ENCODE measurements at places on chromosomes 11 and 22. TPM values are rescaled to one million over a fixed set of nuclear protein-coding genes. Genes with fewer than 3 reads are reported as not detected.
A peak's percentile ranks its signal among the peaks of the same experiment; 100 is the strongest.

DNA sequence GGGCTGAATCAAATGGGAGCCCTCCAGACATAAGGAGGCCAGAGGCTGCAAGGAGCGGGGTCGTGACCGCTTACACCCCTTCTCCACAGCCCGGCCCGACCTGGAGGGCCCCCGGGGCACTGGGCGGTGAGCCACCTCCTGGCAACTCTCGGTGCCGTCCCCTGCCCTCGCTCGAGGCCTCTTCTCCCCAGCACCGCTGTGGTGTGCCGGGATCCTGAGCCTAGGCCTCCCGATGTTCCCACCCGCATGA is 432 bp upstream of the GP1BB start:
- DNase-seq, result no peak
- H3K4me1 ChIP-seq, result no peaks in the 10 kb centered on the region
- H3K4me3 ChIP-seq, result no peak overlapping the region
- H3K27ac ChIP-seq, result no peak overlapping the region

DNA sequence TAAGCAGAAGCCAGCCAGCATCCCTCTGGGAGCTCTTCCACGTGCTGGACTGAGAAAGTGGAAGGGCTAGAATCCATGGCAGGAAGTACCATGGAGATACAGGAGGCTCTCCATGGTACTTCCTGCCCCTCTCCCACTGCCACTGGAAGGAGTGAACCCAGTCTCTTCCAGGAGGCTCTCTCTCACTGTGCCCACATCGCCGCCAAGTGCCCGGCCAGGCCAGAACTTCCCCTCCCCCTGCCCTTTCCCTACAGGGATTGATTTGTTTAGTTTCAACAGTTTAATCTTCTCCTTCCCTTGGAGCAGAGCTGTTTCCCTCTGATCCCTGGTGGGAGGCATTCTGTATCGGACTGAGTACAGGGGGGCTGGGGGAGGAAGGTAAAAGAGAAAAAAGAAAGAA is 133.6 kb downstream of the DSCAML1 start:
- peaks cover 50% of the 10 kb centered on the region for H3K27me3 ChIP-seq
- DNase-seq, result no peak
- no peaks in the 10 kb centered on the region for H3K4me1 ChIP-seq
- no peak overlapping the region for H3K4me3 ChIP-seq
- H3K27ac ChIP-seq, result no peak overlapping the region
- no peaks in the 10 kb centered on the region for H3K36me3 ChIP-seq

DNA sequence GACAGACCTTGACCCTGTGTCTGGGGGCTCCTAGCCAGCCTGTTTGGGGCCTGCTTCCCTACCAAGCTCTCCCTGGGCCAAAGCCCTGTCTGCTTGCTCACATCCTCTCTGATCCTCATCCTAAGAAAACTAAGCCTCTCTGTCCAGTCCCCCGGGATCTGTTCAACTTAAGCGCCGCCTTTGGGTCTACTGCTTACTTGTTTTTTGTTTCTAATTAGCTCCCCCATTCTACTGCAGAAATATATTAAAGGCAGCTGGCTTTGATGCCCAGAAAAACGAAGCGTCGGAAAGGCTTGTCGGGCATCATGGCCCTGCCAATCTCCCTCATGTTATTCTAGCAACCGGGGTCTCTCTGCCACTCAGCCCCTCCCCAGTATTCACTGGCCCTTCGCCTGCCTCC is 3.4 kb downstream of the DSCAML1 start:
- H3K4me3 ChIP-seq, result no peak overlapping the region
- no peak overlapping the region for H3K27ac ChIP-seq
- H3K27me3 ChIP-seq, result peaks cover 36% of the 10 kb centered on the region
- no peaks in the 10 kb centered on the region for H3K36me3 ChIP-seq

- H3K27me3 ChIP-seq, result no peaks in the 10 kb centered on the region
- no peaks in the 10 kb centered on the region for H3K4me1 ChIP-seq
Measured at GRCh38 chr11:96798445-96798844, 408.6 kb downstream of the JRKL start.

DNA sequence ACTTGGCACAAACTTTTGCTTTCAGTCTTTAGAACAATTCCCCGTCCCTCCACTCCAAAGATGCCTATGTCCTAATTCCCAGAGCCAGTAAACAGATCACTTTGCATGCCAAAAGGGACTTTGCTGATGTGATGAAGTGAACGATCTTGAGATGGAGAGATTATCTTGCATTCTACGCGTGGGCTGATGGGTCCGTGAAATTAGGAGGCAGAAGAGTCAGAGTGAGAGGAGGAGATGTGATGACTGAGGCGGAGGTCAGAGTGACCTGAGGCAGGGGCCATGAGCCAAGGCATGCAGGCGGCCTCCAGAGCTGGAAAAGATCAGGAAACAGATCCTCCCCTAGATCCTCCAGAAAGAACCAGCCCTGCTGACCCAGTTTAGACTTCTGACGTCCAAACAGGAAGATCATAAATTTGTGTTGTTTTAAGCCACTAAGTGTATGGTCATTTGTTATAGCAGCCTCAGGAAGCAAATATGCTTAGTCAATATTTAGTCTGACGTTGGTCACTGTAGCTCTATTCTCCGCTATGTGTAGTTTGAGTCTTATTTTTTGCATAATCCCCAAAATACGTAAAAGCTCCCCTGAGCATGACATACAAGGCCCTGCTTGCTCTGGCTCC is 76.0 kb upstream of the TIMP3 start:
- peaks cover 14% of the 10 kb centered on the region for H3K36me3 ChIP-seq
- peak; percentile 18 for DNase-seq
- peaks cover 8% of the 10 kb centered on the region for H3K27me3 ChIP-seq
- no peak overlapping the region for H3K4me3 ChIP-seq
- no peak overlapping the region for H3K27ac ChIP-seq
- peaks cover 53% of the 10 kb centered on the region for H3K4me1 ChIP-seq

DNA sequence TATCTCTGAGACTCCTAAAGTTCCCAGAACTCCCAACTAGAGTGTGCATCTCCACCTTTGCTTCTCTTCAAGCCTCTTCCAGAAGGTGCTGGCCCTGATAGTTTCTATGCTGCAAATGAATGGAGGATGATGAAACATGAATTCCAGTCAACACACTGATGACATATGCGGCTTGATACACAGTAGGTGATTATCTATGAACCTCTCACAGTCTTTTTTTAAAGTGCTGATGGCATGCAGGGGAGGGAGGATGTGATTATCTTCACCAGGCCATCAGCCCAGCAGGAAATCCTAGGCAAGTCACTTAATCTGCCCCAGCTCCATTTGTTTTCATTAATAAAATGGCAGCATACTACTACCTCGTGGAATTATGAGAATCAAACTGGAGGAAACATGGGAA is 548.5 kb downstream of the SOX6 start:
- H3K4me1 ChIP-seq, result no peaks in the 10 kb centered on the region
- H3K36me3 ChIP-seq, result no peaks in the 10 kb centered on the region
- peaks cover 2% of the 10 kb centered on the region for H3K27me3 ChIP-seq
- H3K4me3 ChIP-seq, result no peak overlapping the region

Gene RASL10A
- total RNA-seq, result 0.35 TPM

DNA sequence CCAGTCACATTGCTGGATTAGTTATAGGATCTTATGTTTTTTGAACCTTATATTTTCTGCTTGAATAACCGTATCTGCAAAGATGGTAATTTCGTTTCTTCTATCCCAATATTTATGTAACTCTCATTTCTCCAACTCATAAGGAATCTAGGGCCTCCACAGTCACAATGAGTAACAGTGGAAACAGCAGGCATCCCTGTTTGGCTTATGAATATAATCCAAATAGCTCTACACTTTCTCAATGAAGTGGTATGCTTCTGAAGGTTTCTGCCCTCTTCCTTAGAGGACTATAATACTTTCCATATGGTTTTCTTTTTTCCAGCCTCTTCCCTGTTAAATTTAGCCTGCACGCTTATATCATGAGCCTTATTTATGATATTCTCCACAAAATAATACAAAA is 16.5 kb downstream of the ATP6V1E1 start:
- H3K4me1 ChIP-seq, result peaks cover 8% of the 10 kb centered on the region
- no peak for DNase-seq
- no peaks in the 10 kb centered on the region for H3K27me3 ChIP-seq
- H3K27ac ChIP-seq, result peak overlapping the region; percentile 69
- no peak overlapping the region for H3K4me3 ChIP-seq

DNA sequence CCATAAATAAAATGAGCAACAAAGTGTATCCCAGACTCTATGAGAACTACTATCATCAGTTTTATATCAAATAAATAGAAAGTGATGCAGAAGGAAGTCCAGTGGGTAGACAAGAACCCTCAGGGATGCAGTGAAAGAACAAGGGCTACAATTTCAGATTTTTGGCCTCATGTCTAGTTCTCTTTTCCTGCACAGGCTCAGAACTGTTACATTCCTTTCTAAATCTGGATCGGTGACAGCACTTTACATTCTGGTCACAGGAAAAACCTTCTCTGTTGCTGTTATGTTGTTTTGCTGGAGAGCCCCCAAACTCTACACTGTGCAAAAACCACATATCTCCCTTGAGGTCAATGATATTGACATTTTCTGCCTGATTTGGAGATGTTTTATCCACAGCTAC is 108.8 kb upstream of the ANO5 start:
- H3K27me3 ChIP-seq, result no peaks in the 10 kb centered on the region
- H3K4me1 ChIP-seq, result no peaks in the 10 kb centered on the region
- H3K27ac ChIP-seq, result no peak overlapping the region
- no peak overlapping the region for H3K4me3 ChIP-seq
- no peaks in the 10 kb centered on the region for H3K36me3 ChIP-seq
- no peak for DNase-seq

DNA sequence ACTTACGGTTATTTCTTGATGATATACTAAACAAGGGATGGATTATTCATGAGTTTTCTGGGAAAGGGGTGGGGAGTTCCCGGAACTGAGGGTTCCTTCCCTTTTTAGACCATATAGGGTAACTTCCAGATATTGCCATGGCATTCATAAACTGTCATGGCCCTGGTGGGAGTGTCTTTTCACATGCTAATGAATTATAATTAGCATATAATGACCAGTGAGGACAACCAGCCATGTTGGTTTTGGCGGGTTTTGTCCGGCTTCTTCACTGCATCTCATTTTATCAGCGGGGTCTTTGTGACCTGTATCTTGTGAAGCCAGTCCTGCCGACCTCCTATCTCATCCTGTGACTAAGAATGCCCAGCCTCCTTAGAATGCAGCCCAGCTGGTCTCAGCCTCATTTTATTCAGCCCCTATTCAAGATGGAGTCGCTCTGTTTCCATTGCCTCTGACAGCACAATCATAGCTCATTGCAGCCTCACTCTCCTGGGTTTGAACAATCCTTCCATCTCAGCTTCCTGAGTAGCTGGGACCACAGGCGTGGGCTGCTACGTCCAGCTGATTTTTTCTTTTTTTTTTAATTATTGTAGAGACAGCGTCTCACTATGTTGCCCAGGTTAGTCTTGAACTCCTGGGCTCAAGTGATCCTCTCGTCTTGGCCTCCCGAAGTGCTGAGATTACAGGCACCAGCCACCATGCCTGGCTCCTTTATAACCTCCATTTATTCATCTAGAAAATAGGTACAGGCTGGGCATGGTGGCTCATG is 52.6 kb upstream of the EMID1 start:
- DNase-seq, result no peak
- H3K4me3 ChIP-seq, result no peak overlapping the region
- H3K27ac ChIP-seq, result no peak overlapping the region
- H3K27me3 ChIP-seq, result peaks cover 41% of the 10 kb centered on the region
- no peaks in the 10 kb centered on the region for H3K36me3 ChIP-seq

DNA sequence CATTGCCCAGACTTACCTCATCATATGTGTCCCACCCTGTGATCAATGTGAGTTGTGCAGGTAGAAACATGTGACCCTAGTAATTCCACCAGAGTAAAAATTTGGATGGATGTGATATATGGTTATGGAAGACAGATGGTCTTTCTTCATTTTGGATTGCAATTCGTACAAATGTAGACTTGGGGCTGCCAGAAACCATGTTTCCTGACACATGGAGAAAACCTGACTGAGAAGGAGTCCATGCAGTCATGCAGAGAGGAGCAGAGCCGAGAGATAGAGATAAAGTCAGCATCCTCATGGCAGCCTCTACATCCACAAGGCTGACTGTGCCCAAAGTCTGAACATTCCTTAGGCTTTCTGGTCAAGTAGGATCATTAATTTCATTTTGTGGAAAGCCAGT is 678.1 kb upstream of the KIRREL3 start:
- no peak overlapping the region for H3K4me3 ChIP-seq
- H3K27me3 ChIP-seq, result peaks cover 8% of the 10 kb centered on the region
- H3K36me3 ChIP-seq, result no peaks in the 10 kb centered on the region
- no peak overlapping the region for H3K27ac ChIP-seq
- no peaks in the 10 kb centered on the region for H3K4me1 ChIP-seq

Gene PKP3
- 2.9 TPM for total RNA-seq

GRCh38 chr22:17479135-17479534 is 84.2 kb upstream of the SLC25A18 start:
- no peak overlapping the region for H3K4me3 ChIP-seq
- DNase-seq, result no peak
- H3K36me3 ChIP-seq, result no peaks in the 10 kb centered on the region
- no peak overlapping the region for H3K27ac ChIP-seq

GRCh38 chr11:12834166-12834565 is 159.9 kb downstream of the TEAD1 start:
- no peak overlapping the region for H3K4me3 ChIP-seq
- H3K27ac ChIP-seq, result peak overlapping the region; percentile 46
- peaks cover 55% of the 10 kb centered on the region for H3K36me3 ChIP-seq
- H3K4me1 ChIP-seq, result peaks cover 82% of the 10 kb centered on the region
- DNase-seq, result no peak

DNA sequence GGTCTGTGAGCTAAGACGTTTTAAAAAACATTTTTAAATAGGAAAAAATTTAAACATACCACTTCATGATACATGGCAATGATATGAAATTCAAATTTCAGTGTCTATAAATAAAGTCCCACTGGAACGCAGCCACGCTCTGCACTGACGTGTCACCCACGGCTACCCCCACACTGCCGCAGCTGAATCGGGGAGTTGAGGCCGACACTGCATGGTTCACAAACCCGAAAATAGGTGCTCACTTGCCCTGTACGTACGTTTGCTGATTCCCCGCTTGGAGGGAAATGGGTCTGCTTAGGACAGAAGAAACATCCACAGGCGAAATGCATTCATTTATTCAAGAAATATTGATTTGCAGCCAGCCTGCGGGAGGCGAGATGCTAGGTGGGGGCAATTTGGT is 1342.3 kb downstream of the TBC1D22A start:
- H3K4me1 ChIP-seq, result no peaks in the 10 kb centered on the region
- H3K27ac ChIP-seq, result no peak overlapping the region
- no peaks in the 10 kb centered on the region for H3K27me3 ChIP-seq
- no peak for DNase-seq
- no peak overlapping the region for H3K4me3 ChIP-seq

DNA sequence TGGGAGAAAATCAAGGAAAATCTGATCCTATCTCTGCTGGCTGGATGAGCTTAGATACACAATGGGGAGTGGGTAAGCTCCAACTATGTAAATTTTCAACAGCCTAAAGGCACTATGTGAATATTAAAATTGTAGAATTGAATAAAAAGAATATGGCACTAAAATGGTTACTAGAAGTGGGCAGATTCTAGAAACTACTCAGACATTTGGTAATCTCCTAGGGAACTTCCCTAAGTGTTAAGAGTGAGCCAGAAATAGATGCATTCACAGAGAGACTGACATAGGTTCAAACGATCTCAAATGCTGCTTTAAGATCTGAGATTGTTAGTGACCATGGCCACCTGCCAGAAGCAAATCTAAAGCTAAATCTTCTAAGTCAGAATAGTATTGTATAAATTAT is 4.3 kb upstream of the OR52E1 start:
- H3K4me1 ChIP-seq, result no peaks in the 10 kb centered on the region
- no peak for DNase-seq
- H3K27ac ChIP-seq, result no peak overlapping the region
- H3K36me3 ChIP-seq, result no peaks in the 10 kb centered on the region
- H3K4me3 ChIP-seq, result no peak overlapping the region

GRCh38 chr11:33237039-33237597 is 20.1 kb upstream of the HIPK3 start:
- no peaks in the 10 kb centered on the region for H3K36me3 ChIP-seq
- no peak for DNase-seq
- H3K27ac ChIP-seq, result no peak overlapping the region
- H3K27me3 ChIP-seq, result no peaks in the 10 kb centered on the region
